Activated CD8-positive, alpha-beta T cell treated with anti-CD3 and anti-CD28 coated beads for 36 hours (primary cell): ENCODE measurements at places on chromosomes 3 and 15.
A peak's percentile ranks its signal among the peaks of the same experiment; 100 is the strongest.

- H3K4me3 ChIP-seq, result peak within 1 kb of the TSS; percentile 51
- H3K4me1 ChIP-seq, result peaks cover 12% of the 10 kb centered on the region
- peak; percentile 79 for DNase-seq
- H3K27ac ChIP-seq, result no peak within 1 kb of the TSS
Observed at GRCh38 chr3:45226206-45226915, at the start of gene TMEM158. TSS of gene TMEM158 (minus strand) at chr3:45226287. CDS start at chr3:45226027, 260 bp downstream.

DNA sequence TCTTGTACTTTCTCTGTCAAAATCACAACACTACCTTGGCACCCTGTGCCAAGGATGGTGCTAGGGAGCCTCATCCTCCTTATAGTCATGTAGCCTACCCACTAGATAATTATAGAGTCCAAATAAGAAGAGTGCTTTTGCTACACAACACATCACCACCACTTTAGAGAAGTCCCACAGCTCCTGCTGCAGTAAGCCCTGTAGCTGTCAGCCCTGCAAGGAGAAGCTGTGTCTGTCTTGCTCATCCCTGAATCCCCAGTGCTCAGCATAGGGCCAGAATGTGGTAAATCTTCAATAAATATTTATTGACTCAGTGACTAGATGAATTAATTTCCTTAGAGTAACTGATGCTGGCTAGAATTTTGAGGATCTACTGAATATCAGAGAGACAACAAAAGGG lies 190.8 kb downstream of the ZNF621 start:
- H3K4me1 ChIP-seq, result no peaks in the 10 kb centered on the region
- H3K27me3 ChIP-seq, result peaks cover 14% of the 10 kb centered on the region
- no peak for DNase-seq

DNA sequence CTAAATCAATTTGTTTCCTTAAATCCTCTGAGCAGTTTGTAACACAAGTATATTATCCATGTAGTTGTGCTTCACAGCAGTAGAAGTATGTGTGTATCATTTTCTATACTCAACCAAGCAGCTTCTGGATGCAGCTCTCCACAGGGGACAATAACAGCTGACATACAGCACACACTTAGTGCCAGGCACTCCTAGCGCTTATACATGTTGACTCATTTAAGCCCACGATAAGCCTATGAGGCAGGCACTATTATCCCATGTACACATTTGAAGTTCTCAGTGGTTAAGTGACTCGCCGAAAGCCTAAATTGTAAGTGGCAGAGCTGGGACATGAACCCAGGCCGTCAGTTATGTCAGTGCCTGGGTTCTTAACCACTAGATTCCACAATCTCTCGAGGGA lies 20.3 kb upstream of the LPP start:
- H3K36me3 ChIP-seq, result no peaks in the 10 kb centered on the region
- H3K4me1 ChIP-seq, result peaks cover 7% of the 10 kb centered on the region
- peak; percentile 8 for DNase-seq
- H3K27ac ChIP-seq, result no peak overlapping the region

GRCh38 chr3:183951459-183951858 lies 66.2 kb downstream of the ABCC5 start:
- no peaks in the 10 kb centered on the region for H3K4me1 ChIP-seq
- no peak overlapping the region for H3K4me3 ChIP-seq
- H3K27me3 ChIP-seq, result no peaks in the 10 kb centered on the region
- peaks cover 8% of the 10 kb centered on the region for H3K36me3 ChIP-seq
- DNase-seq, result no peak

GRCh38 chr3:156300929-156301840 lies 180.8 kb downstream of the KCNAB1 start:
- no peaks in the 10 kb centered on the region for H3K4me1 ChIP-seq
- no peak overlapping the region for H3K27ac ChIP-seq
- H3K36me3 ChIP-seq, result no peaks in the 10 kb centered on the region

DNA sequence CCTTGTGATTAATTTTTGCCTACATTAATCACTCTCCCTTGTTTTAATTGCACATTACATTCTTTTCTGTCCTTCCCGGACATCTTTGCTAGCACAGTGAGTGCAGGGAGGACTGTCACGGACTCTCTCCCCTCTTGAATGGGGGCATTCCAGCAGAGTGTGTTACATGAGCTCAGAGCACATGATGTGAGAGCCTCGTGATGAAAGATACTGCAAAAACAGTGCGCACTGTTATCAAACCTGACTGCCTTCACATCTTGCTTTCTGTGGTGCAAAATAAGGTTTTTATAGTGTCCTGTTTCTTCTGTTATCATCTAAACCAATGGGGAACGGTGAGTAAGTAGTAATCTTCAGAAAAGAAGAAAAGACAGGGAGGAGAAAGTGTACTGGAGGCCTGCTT lies 167.5 kb downstream of the PGPEP1L start:
- H3K36me3 ChIP-seq, result peaks cover 15% of the 10 kb centered on the region
- H3K27ac ChIP-seq, result no peak overlapping the region
- H3K4me3 ChIP-seq, result no peak overlapping the region
- peaks cover 8% of the 10 kb centered on the region for H3K4me1 ChIP-seq

GRCh38 chr3:157063469-157063868 lies 96.5 kb downstream of the CCNL1 start:
- H3K4me3 ChIP-seq, result no peak overlapping the region
- H3K27me3 ChIP-seq, result no peaks in the 10 kb centered on the region
- no peak for DNase-seq

DNA sequence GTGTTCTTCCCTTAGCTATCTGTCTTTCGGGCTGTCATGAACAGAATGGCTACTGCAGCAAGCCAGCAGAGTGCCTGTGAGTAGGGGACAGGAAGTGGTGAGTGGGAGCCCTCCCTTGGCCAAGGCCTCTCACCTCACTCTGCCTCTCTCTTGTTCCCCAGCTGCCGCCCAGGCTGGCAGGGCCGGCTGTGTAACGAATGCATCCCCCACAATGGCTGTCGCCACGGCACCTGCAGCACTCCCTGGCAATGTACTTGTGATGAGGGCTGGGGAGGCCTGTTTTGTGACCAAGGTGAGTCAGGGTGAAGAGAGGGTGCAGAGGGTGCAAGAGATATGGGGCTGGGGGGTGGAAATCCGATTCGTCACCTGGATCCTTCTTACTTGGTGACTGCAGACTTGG lies 3.0 kb downstream of the DLL4 start:
- H3K27ac ChIP-seq, result no peak overlapping the region
- H3K27me3 ChIP-seq, result peaks cover 42% of the 10 kb centered on the region
- peaks cover 36% of the 10 kb centered on the region for H3K4me1 ChIP-seq
- DNase-seq, result peak; percentile 41

- peaks cover 3% of the 10 kb centered on the region for H3K4me1 ChIP-seq
- H3K4me3 ChIP-seq, result no peak overlapping the region
- DNase-seq, result no peak
- no peak overlapping the region for H3K27ac ChIP-seq
- H3K27me3 ChIP-seq, result peaks cover 2% of the 10 kb centered on the region
- H3K36me3 ChIP-seq, result no peaks in the 10 kb centered on the region
Observed at GRCh38 chr3:30770387-30770786, 124.1 kb downstream of the GADL1 start.

- H3K27ac ChIP-seq, result no peak overlapping the region
- no peak overlapping the region for H3K4me3 ChIP-seq
- no peaks in the 10 kb centered on the region for H3K4me1 ChIP-seq
- no peak for DNase-seq
- no peaks in the 10 kb centered on the region for H3K36me3 ChIP-seq
Observed at GRCh38 chr15:32899126-32899596, 181.4 kb downstream of the GREM1 start.

- no peak overlapping the region for H3K4me3 ChIP-seq
- no peaks in the 10 kb centered on the region for H3K27me3 ChIP-seq
- no peak overlapping the region for H3K27ac ChIP-seq
- peaks cover 1% of the 10 kb centered on the region for H3K4me1 ChIP-seq
- H3K36me3 ChIP-seq, result no peaks in the 10 kb centered on the region
Observed at GRCh38 chr3:37934631-37935289, 55.8 kb upstream of the VILL start.
